ENCODE measurements at places on chromosomes 2 and 18.

DNA sequence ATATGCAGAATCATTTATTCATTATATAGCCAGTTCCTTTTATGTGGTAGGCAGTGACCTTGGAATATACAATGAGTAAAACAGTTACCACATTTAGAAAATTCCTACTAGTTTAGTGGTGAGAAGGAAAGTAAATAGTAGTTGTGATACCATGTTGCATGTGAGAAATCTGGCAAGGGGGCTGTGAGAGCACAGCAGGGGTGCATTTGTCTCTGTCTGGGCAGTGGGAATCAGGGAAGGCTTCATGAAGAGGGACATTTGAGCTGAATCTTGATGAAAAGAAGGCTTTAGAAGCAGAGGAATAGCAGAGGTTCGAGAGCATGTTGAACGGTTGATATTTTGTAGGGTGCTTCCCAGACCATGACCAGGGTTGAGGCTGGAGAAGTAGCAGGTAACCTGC, 78.7 kb downstream of the RAB3GAP1 start:
- no peak for DNase-seq

DNA sequence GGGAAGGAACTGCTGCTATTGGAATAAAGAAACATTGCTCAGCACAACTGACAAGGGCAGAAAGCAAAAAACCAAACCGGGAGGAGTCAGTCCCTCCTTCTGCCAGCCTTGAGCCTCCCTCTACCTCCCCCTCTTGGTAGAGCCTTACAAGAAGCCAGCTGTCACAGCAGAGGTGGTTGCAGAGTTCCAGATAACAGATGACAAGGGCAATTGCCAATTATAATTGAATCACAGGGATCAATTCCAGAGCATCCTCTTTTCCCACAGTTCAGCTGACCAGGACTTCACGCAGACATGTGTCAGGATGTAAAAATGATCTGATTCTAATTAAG, 548.2 kb upstream of the LRRTM1 start:
- DNase-seq: no peak

- DNase-seq: no peak
Observed at GRCh38 chr2:177329064-177329463, 63.5 kb upstream of the AGPS start.

GRCh38 chr2:112977559-112978056, at the start of gene IL36G:
IL36G (plus strand) TSS chr2:112978006; CDS start chr2:112978639, 633 bp downstream.
- no peak for DNase-seq

DNA sequence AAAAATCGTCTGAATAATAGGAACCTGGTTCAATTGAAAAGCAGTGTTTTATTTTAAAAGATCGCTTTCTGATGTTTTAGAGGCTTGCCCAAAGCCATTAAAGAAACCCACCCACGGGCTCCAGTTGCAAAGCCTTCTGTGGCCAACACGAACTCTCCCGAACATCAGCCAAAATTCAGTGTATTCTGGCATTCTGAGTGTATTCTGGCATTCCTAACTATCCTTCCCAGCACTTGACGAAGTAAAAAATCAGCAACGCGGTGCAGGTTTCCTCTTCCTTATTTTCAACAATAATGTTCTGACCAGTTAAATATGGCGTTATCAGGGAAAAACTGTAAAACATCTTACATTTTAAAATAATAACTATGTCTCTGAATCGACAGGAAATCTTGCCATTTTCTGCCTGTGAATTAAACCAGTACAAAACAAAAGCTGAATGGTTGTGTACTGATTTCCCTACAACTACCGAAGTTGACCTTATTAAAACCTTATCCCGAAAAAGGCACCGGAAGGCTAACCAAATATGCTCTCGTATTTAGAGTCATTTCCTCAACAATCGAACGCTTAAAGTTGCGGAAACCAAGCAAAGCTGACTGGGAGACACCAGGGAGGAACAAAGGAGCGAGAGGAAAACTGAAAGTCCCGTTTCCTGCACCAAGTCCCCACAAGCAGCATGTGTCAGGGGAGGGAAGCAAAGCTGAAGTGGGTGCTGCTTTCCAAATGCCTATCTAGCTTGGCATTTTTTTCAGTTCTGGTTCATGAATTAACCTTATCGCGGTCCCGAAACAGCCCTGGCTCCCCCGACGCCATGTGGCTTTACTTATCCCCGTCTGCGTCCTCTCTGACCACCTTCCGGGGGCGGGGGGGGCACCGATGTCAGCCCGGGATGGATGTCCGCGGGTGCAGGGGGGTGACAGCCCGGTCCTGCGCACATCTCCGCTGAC, 44.3 kb downstream of the ZNF516 start:
- peak; percentile 83 for DNase-seq

GRCh38 chr2:64958556-64958955, 30.6 kb upstream of the SLC1A4 start:
- DNase-seq: no peak

DNA sequence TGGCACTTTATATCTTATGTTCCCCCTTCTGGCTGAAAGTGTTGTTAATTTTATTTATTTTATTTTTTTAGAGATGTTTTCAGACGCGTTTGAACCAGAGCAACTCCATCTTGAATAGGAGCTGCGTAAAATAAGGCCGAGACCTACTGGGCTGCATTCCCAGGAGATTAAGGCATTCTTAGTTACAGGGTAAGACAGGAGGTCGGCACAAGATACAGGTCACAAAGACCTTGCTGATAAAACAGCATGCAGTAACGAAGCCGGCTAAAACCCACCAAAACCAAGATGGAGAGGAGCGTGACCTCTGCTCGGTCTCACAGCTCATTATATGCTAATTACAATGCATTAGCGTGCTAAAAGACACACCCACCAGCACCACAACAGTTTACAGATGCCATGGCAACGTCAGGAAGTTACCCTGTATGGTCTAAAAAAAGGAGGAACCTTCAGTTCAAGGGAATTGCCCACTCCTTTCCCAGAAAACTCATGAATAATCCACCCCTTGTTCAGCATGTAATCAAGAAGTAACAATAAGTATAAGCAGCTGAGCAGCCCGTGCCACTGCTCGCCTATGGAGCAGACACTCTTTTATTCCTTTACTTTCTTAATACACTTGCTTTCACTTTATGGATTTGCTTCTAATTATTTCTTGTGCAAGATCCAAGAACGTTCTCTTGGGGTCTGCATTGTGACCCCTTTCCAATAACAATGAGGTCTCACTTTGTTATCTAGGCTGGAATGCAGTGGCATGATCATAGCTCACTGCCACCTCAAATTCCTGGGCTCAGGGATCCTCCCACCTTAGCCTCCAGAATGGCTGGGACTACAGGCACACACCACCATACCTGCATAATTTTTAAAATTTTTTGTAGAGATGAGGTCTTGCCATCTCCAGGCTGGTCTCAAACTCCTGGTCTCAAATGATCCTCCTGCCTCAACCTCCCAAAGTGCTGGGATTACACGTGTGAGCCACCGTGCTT, 55.9 kb downstream of the CACNB4 start:
- DNase-seq: no peak

GRCh38 chr2:199464606-199465352, 7.0 kb upstream of the SATB2 start:
- DNase-seq: no peak

DNA sequence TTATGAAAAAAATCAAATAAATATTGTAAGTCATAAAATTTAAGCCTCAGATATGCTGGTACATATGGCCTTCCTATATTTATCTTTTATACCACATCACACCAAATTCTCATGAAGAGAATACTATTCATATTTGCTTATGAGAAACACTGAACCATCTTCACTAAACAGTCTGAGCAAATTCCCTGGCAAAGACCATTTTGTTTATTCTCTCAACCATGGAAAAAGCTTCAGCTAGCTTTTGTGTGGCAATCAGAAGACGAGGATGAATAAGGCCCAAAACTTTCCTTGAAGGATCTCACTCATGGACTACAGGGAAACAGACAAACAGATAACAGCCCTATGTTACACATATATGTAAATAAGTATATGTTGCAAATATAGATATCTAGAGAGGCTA, 252.1 kb downstream of the TMX3 start:
- no peak for DNase-seq

All from EH (cell line).